ENCODE measurements at places on chromosomes 5 and 9. TPM values are rescaled to one million over a fixed set of nuclear protein-coding genes. Genes with fewer than 3 reads are reported as not detected.

CER1 gene
- not detected for total RNA-seq

PTGS1 gene
- 2.5 TPM for total RNA-seq

PDE6A gene
- 0.22 TPM for total RNA-seq

MSANTD3 gene
- total RNA-seq, result 25.5 TPM

KIF20A gene
- 2.1 TPM for total RNA-seq

CRB2 gene
- total RNA-seq, result 0.44 TPM

ADAM19 gene
- 13.2 TPM for total RNA-seq

RUSC2 gene
- 34.3 TPM for total RNA-seq

GFPT2 gene
- 64.5 TPM for total RNA-seq

MYOZ3 gene
- total RNA-seq, result 9.0 TPM

Data from tibial nerve (tissue), 4 donors.